ENCODE measurements at places on chromosomes 6 and 20.

DNA sequence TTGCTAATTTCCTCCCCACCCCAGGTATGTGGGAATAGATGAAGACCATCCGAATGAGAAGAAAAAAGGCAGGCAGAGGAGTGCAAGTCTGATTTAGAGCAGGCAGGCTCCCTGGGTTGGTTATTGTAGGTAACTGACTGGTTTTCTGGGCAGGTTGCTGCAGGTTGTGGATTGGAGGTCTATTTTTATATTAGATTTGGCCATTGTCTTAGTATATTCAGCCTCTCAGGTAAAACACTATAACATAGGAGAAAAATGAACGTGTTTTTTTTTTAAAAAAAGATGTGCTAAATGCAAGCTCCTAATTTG is 492 bp upstream of the TBC1D7 start:
- no peak for DNase-seq

- DNase-seq = no peak
Observed at GRCh38 chr6:21098744-21099143, 494.8 kb upstream of the SOX4 start.

DNA sequence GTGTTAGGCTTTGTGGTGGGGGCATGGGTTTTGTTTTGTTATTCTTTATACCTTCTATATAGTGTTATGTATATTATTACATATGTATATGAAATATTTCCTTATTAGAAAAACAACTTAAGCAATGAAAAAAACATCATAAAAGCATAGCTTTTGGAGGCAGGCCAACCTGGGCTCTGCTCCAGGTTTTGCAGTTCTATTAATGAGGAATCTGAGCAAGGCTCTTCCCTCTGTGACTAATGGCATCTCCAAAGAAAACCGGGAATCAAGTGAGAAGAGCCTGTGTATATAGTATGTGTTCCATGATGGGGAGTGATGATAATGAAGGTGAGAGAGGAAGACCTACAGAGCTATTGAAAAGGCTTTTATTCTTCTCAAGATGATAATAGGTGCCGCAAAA is 291.1 kb downstream of the CLIC5 start:
- no peak for DNase-seq

DNA sequence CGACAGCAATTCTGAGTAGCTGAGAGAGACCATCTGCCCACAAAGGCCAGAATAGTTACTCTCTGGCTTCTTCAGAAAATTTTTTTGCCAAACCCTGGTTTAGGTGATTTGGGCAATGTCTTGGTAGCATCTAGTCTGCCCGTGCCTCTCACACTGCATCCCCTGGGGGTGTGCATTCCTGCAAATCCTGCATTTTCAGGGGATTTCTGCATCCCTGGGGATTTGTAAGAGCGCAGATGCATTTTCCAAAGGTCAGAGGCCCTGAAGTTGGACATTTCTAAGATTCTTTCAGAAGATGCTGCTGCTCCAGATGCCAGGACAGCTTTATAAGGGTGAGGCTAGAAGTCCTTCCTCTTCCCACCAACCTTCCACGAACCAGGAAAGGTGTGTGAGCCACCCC is 4.0 kb downstream of the CST9 start:
- no peak for DNase-seq

- no peak for DNase-seq
Observed at GRCh38 chr6:152404086-152404857, 232.9 kb downstream of the SYNE1 start.

- DNase-seq = no peak
Observed at GRCh38 chr6:43276577-43277305, 21.3 kb upstream of the SLC22A7 start.

DNA sequence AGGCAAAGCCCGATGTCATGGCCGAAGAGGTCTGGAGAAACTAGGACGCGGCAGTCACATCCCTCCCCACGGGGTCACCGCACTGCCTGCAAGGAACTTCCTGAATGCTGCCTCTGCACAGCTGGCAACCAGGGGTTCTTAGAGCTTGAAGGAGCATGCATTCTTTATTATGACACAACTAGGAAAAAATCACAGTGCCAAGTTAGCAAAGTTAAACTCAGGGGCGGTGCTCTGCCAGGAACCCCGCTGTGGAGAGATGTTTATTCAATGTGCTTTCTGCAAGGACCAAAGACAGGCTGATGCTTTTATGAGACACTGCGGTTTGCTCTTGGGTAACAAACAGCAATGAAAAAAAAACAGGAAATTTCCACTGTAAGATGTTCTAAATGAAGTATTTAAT is 287.3 kb upstream of the FOXQ1 start:
- no peak for DNase-seq

- DNase-seq = no peak
Observed at GRCh38 chr6:13282393-13283069, 45.8 kb downstream of the TBC1D7 start.

DNA sequence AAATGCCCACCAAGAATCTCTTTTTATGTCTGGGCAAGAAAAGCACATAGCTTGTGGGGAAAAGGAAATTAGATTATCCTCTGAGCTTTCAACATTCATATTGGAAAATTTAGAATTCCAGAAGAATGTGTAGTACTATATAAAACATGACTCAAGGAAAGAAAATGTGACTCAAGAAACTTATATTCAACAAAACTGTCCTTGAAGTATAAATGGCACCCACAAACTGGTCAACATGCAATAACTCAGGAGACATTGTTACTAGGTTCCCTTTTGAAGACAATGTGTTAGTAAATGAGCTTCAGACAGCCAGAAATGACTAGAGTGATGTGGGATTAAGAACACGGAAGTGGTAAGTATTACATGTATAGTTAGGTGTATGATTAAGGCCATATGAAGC is 26.1 kb upstream of the TINAG start:
- DNase-seq = no peak

- DNase-seq = no peak
Observed at GRCh38 chr6:84801250-84801649, 36.9 kb upstream of the TBX18 start.

DNA sequence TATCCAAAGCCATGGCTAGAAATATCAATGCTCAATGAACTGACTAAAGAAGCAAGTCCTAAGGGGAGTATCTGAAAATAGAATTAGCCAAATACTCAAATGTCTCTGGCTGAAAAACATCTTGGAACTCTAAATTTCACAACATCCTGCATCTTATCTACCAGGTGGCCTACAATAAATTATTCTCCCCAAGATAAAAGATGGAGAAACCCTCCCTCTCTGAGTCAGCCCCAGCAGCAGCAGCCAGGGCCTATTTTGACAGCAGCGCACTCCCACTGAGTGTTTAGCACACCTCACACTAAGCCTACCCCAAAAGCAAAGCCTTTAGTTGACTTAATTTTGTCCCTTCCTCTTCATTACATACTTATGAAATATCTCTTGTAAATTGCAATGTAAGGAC is 5.9 kb downstream of the CALHM6 start:
- no peak for DNase-seq

DNA sequence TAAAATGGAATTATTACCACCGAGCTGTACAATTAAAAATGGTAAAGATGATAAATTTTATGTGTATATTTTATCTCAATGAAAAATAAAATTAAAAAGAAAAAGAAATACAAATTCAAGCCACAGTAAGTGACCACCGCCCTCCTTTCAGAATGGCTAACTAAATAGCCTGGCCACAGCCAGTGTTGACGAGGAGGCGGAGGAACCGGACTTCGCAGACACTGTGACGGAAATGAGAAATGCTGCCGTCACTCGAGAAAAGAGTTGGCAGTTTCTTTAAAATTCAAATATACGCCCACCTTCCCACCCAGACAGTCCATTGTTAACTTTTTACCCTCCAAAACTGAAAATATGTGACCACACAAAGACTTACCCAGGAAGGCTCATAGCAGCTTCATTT is 50.0 kb downstream of the FOXF2 start:
- DNase-seq = no peak

GRCh38 chr6:130252527-130253237 is 29.9 kb upstream of the SAMD3 start:
- DNase-seq = no peak

DNA sequence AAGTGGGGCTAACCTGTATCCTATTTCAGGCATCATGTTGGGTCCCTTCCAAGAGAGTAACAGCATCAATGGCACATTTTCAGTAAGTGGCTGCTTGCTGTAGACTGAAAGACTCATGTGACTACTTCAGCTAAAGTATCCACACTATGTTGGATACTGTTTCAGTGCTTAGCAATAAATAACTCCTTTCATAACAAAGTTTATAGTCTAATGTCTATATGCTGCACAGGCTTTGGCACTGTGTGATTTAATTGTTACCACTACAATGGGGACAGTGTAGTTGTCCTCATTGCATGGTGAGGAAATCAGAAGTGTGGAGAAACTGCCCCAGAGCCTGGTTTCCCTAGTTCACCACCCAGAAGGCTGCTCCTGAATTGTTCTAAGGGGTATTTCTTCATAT is 318.0 kb upstream of the PTCHD4 start:
- DNase-seq = no peak

DNA sequence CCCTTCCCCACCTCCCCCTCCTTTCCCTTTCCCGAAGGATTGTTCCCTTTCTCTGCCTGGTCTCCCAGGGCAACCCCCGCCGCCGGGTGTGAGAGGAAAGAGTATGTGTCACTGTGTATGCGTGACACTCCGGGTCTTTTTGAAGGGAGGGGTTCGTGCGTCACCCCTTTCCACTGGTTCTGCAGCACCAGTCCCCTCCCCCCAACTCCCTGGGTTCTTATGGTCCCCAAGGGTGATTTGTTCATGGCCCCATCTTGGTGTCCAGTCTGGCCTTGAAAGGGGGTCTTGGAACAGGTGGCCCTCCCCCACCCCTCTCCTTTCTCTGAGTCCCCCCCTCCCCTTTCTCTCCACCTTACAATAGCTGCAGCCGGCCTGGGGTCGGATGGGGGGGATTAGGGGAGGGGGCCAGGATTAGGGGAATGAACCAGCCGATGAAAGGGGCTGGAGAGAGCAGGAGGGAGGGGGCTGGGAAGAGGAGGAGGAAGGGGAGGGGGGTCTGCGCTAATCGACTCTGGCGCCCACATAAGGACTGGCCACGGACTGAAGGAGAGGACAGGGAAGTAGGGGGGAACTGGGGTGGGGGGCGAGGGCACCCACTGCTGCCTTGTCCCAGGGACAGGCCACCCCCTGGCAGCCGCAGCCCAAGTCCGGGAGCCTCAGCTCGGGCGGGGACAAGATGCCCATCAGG is 1.3 kb upstream of the RING1 start:
- DNase-seq = no peak

DNA sequence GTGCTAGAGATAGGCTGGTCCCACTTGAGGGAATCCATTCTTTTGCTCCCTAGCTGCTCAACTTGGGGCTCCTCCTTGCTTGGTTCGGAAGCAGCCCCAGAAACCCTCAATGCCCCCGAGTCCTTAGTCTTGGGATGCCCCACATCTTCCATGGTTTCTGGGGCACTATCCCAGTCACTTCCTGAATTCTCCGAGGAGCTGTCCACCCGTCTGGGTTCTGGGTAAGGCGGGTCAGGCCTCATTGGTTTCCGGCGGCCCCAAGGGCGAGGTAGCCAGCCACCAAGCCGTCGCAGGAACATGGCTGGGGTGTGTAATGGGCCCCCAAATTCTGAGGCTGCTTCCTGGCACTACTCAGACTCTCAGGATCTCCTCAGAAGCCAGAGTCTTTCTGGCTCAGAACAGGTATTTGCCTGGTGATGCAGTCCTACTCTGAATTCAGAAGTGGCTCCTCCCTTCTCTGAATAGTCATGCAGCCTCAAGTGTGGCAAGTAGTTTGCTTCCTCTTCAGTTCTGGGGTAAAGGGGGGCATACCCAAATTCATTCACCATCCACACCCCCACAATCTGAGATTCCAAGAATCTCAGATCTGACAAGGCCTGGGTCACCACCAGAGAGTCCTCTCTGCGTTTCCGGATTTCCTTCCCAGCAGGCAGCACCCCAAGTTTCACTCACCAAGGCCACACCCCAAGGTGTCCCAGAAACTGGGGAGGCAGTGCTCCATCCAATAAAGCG is 763 bp downstream of the C6orf47 start:
- DNase-seq = no peak

DNA sequence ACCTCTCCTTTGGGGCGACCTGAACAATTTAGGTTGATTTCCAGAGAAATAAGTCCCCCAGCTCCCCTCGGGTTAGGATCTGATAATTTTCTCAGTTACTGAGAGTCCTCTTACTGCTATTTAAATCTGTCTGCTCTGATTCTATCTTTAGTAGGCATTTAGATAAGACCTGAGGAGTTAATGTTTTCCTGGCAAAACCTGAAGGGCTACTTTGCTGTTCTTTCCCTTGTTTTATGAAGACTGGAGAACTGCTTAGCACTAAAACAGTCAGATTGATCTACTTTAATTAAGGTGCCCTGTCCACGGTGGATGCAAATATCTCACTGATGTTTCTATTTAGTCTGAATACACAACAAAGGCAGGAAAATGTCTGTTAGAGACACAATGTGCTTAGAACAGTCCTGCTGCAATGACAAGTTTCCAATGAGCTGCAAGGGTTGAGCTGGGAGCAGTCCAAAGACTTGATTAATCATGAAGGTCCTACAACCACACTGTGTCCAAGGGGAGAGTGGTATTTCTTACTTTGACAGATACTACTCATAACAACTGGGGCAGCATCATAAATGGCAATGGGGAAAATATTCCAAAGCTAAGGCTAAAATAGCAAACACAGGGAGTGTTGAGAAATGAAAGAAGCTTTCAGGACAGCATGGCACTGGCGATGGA is 15.7 kb downstream of the ADTRP start:
- DNase-seq = no peak

- DNase-seq = no peak
Observed at GRCh38 chr6:149044528-149044927, 273.0 kb upstream of the TAB2 start.

GRCh38 chr6:161618831-161619454 is 345.1 kb upstream of the AGPAT4 start:
- no peak for DNase-seq

DNA sequence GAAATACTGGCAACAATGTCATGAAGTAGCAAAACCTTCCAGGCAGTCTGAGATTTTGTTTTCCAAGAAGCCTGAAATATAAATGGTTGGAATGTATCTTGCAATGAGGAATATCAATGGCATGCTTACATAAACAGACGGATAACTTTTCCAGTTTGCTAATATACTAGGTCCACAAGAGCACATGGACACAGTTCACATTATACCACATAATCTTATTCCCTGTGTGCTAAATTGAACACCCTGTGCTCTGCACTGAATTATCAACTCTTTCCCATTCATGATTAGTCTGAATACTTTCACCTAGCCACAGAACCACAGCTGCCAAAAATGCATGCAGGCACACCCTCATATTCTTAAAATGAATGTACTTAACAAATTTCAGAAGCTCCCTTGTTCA is 274.3 kb downstream of the COL12A1 start:
- no peak for DNase-seq

DNA sequence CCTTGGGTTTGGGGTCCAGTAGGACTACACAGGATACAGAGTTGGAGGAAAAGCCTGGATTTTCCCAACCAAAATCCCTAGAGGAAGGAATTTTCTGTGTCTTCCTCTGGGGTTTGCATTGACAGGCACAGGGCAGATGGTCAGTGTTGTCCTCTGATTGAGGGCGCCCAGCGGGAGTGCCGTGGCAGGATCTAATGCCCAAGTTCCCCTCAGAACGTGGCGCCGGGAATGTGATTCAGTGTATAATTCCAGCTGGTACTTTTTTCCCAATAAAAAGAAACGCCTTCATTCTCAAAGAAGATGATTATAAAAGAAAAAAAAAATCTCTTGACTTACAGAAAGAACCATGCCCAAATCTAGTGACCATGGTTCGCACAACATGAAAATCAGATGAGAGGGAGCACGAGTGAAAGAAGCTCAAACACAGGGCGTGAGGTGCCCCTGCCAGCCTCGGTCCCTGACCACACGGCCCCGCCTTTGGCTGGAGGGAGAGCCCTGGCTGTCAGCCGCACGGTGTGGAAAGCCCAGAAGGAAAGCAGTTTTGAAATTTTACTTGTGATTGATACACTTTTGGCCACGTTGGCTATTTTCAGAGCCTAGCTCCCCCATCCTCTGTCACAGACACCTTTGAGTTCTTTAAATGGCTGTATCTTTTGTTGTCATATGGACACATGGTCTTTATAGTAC is 31.6 kb downstream of the VEGFA start:
- DNase-seq = no peak
